Stimulated activated CD4-positive, alpha-beta T cell treated with anti-CD3 and anti-CD28 coated beads, Interleukin-1b, Interleukin-23, amount 100 ng/mL, for 1 hour (primary cell): ENCODE measurements at places on chromosomes 11 and 22.

DNA sequence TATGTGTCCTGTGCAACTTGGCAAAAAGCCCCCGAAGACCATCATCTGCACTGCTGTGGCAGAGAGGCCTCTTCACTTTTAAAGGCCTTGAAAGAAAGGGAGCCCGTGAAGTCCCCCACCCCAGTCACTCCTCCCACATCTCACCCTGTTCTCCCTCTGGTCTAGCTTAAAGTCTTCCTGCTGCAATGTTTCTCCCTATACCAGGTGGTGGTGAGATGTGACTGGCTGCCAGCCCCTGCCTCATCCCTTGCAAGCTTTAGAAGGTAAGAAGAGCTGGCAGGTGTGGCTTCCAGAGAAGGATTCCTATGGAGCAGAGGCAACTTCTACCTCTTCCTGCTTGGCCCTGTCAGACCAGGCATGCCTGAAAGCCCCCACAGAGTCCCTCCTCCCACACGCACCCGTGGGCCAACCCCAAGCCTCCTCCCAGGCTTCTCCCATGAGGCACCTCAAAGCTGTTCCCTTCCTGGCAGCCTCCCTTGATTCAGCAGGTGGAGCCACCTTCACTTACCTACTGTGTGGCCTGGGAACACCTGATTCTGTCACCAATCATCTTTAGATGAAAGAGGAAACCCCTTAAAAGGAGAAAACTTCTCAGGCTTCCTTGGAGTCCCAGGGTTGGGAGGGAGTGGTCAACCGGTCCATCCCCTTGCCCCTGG lies 4.0 kb upstream of the TRIM29 start:
- no peak for DNase-seq

DNA sequence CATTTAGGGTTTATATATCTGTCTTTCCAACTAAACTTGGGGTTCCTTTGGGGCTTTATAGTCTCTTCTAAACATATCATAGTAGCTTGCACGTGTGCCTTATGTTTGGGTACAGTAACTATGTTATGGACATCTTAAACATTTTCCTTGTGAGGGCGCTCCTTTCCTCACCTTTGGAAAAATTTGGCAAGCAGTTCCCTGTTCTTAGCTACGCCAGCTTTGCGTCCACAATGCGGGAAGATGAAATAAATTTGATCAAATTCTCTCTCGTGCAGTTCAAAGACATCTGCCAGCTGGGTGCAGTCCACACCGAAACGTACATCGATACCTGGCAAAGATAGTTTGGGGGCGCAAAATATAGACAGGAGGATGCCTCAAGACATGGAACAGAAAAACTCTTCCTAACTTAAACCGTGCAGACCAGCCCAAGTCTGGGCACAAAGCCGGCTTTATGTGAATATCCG lies 548 bp downstream of the FDXACB1 start:
- no peak for DNase-seq

- no peak for DNase-seq
These were observed 5.7 kb downstream of the TAF1D start for GRCh38 chr11:93735627-93736026.

- DNase-seq: no peak
These were observed 18.4 kb upstream of the SMPD1 start for GRCh38 chr11:6371825-6372224.

GRCh38 chr11:76670485-76671236 lies at the start of gene LRRC32:
TSS of gene LRRC32 (minus strand) at chr11:76670747. CDS start at chr11:76665954, 4,793 bp downstream.
- no peak for DNase-seq

DNA sequence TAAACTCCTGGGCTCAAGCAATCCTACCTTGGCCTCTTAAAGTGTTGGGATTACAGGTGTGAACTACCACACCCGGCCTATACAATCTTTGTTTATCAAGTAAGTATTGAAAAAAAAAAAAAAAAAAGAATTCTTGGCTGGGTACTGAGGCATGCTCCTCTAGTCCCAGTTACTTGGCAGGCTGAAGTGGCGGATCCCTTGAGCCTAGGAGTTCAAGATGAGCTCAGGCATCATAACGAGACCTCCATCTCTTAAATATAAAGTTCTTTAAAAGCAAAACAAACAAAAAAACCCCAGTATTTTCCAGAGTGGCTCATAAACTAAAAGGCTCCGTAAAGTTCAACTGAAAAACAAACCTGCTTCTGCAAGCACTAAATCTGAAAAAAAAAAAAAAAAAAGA lies 50.3 kb upstream of the GAB2 start:
- DNase-seq: no peak

GRCh38 chr11:30316237-30316636 lies 6.7 kb upstream of the ARL14EP start:
- DNase-seq: no peak

DNA sequence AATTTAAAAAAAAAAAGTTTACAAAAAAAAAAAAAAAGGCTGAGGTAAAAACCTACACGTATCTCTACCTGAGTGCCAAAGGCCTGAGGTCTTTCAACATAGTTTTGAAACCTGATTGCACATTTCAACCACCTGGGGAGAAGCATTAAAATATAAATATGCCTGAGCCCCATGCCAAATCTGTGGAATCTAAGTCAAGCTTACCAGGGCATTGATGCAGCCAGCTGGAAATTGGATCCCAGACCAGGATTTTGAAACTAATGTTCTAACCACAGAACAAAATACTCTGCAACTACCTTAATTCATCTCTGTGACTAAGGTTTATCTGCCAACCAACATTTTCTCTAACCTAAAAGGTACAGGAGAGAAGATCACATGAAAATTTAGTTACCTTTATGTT lies 38.8 kb upstream of the CHRNA10 start:
- no peak for DNase-seq

GRCh38 chr11:131463649-131464425 lies 93.4 kb downstream of the NTM start:
- DNase-seq: no peak

DNA sequence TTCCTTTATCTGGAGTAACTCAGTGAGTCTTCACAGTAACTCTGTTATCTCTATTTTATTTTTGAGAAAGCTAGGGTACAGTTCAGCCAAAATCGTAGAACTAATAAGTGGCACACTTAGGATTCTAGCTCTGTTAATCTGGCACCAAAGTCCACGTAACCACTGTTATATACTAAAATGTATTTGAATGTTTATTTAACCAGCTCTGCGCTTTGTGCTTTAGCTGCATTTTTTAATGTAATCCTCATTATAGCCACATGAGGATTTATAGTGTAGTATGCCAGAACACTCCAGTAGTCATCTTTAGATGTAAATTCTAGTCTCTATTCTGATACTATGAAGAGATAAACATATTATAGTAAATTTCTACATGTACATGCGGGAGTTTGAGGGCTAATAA lies 36.8 kb downstream of the YAP1 start:
- DNase-seq: no peak

DNA sequence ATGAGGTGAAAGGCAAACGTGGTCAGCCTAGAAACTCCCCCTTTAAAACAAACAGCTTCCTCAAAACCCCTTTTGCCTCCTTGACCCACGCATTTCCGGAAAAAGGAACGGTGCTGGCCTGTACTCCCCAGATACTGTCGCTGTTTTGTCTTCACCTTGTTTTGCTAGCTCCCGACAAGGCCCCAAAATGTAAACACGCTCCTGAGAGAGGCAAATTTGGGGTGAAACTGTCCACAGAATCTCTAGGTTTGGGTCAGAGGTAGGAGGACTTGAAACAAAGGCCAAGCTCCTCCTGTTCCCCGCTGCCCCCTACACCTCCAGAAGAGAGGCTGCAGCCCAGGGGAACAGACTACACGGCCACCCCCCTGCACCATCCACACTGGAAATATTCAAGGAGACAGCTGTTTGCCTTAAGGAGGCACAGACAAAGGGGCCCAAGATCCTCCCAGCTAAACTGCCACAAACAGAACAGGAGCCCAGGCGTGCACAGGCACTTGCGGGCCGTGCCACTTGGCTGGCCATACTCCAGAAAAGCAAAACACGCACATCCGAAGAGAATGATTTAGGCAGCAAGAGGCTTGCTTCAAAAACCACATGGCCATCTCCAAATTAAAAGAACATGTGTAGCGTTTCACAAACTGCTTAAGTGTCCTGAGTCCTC lies 160.5 kb upstream of the GRK3 start:
- DNase-seq: no peak

DNA sequence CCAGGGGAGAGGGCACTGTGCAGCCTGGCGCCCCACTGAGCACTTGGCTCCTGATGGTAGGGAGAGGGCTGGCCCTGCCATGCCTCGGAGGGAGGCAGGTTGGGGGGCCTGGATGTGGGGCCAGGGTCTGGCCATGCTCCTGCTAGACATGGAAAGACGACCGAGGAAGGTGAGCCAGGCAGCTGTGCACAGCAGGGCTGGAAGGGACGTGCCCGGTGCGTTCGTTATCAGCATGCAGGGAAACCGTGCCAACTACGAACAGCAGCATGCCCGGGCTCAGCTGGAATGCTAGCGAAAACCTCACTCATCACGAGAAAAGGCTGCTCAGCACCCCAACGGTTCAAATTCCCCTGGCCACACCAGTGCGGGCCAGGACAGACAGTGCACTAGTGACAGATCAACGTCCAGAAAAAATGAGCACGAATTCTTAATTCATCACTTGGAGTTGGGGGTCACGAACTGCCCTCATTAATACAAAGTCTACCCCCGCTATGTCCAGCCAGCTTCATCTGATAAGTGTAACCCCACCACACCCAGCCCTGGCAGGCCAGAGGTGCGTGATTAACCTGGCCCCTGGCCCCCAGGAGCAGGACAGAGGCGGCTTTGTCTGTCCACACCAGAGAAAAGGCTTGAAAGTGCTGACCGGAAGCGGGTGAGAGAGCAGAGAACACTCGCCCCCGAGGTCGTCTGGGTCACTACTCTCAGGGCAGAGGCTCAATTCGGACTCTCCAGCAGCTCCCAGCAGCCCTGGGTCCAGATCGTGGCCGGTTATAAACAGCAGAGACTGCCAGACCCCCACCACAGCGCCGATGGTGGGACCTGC lies 84.2 kb downstream of the CELSR1 start:
- no peak for DNase-seq

- DNase-seq: no peak
These were observed 1114.1 kb downstream of the BRD1 start for GRCh38 chr22:48713272-48714205.

GRCh38 chr11:125412509-125412908 lies 83.6 kb downstream of the FEZ1 start:
- no peak for DNase-seq

DNA sequence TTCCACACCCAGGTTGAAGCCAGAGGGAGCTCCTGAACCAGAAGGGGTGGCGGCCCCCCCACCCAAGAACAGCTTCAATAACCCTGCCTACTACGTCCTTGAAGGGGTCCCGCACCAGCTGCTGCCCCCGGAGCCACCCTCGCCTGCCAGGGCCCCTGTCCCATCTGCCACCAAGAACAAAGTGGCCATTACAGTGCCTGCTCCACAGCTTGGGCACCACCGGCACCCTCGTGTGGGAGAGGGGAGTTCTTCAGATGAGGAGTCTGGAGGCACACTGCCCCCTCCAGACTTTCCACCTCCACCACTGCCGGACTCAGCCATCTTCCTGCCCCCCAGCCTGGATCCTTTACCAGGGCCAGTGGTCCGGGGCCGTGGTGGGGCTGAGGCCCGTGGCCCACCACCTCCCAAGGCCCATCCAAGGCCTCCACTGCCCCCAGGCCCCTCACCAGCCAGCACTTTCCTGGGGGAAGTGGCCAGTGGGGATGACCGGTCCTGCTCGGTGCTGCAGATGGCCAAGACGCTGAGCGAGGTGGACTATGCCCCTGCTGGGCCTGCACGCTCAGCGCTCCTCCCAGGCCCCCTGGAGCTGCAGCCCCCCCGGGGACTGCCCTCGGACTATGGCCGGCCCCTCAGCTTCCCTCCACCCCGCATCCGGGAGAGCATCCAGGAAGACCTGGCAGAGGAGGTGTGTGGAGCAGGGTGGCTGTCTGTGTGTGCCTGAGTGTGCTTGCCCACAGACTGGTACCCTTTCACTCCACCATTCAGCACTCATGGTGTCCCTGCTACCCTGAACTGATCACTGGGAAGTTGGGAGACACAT lies 6.7 kb downstream of the PHOX2A start:
- no peak for DNase-seq

DNA sequence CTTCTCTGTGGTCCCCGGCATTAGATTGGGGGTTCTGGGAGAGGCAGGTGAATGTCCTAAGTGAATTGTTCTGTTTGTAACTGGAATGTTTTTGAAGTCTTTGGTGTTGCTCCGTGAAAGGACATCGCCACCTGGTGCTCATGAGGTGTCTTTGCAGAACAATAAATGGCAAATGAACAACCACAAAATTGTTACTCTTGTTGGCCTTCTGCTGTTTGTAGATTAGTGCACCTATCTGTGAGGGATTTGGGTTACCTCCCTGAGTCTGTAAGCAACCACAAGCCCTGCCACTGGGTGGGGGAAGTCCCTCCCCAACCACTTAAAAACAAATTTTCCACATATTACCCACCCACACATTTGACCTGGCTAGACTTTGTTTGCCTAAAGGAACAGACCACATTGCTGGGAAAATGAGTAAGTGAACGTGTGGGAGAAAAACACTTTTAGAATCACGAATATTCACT lies 4.7 kb downstream of the MPEG1 start:
- peak; percentile 18 for DNase-seq

- DNase-seq: no peak
These were observed 136.0 kb upstream of the SORL1-AS1 start for GRCh38 chr11:121588747-121589146.

GRCh38 chr11:115501893-115502589 lies 2.2 kb downstream of the CADM1 start:
- no peak for DNase-seq

DNA sequence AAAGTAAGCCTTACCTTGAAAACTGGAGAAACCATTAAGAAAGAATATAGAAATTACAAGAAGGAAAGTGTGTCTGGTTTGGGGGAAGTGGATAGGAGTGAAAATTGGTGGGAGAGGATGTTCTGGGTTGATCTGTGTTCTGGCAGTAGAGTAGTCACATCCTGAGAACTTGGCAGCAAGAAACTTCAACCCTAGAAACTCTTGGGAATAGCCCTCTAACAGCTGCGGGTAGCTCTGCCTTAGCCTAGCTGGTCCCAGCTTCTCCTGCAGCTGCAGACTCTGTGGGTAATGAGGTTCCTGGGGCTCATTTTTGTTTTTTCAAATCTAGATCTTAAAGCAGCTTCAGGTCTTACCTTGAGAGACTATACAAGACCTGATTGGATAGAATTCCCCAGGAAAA lies 24.2 kb upstream of the OR6X1 start:
- no peak for DNase-seq

DNA sequence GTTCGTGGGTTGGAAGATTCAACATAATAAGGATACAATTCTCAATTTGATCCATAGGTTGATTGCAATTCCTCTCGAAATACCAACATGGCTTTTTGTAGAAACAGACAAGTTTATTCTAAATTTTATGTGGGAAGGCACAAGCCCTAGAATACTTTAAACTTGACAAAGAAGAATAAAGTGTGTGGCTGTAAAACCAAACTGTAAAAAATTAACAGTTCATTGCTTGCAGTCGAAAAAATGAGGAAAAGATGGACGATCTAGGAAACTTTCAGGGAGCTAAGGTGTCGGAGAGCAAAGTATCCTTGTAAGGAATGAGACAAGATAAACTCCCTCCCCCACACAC lies 1.0 kb upstream of the GLB1L3 start:
- DNase-seq: no peak

- no peak for DNase-seq
These were observed 6.6 kb upstream of the RBM4 start for GRCh38 chr11:66631883-66632282.
